ENCODE measurements at places on chromosomes 6 and 20. TPM values are rescaled to one million over a fixed set of nuclear protein-coding genes. Genes with fewer than 3 reads are reported as not detected.

DNA sequence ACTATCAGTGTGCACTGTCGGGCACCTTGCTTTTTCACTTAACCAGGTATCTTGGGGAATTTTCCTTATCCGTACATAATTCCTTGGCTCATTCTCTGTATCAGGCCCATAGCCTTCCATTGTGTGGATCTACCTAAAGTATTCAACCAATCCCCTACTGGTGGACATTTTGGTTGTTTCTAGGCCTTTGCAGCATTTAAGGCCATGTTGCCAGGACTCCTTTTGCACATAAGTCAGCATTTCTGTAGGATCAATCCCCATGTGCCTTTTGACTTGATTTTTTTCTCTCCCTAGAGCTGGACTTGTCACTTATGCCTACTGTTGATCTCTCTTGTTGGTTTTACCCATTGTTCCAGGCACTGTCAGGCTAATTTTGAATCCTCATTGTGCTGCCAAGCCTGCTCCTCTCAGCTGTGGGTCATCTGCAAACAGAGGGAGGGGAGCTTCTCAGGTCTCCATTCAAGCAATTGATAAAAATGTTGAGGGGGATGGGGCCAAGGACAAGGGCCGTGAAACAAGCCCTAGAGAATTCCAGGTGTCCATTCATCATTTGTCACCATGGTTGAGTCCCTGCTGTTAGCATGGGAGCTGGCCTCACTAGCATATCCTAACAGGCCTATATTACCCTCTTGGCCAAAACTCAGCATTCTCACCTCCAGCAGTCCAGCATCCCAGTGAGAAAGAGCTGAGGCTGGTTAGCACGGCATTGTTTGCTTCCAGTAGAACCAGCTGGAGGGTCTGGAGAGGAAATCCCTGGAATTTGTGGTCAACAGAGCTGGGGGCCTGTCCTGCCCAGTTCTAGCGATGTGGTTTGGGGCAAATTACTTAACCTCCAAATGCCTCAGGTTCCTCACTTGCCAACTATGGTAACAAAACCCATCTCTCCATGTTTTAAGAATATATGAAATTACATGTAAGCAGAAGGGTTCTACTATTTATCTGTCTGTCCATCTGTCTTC is 178.4 kb downstream of the MRPL14 start:
- H3K27me3 ChIP-seq, result no peaks in the 10 kb centered on the region
- no peaks in the 10 kb centered on the region for H3K4me1 ChIP-seq
- no peak for DNase-seq
- H3K36me3 ChIP-seq, result no peaks in the 10 kb centered on the region
- H3K4me3 ChIP-seq, result no peak overlapping the region

DNA sequence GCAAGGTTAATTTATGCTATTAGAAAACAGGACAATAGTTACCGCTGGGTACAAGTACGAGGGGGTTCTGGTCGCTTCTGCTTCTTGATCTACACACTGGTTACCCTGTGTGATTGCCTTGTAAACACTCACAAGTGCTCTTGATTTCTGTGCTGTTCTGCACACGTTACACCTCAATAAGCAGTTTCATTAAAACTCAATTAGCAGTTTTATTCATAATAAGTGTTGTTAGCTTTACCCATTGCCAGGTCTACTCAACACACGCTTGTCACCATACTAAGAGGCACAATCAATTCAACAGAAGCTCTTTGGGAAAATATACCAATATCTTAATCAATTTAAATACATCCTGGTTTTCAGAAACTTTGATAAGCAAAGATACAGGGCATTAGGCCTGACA is 20.4 kb downstream of the BMP7 start:
- H3K27ac ChIP-seq, result no peak overlapping the region
- no peak for DNase-seq
- no peak overlapping the region for H3K4me3 ChIP-seq

- H3K4me1 ChIP-seq, result no peaks in the 10 kb centered on the region
- no peaks in the 10 kb centered on the region for H3K27me3 ChIP-seq
Measured at GRCh38 chr20:59455402-59456341, 148.7 kb upstream of the PHACTR3 start.

DNA sequence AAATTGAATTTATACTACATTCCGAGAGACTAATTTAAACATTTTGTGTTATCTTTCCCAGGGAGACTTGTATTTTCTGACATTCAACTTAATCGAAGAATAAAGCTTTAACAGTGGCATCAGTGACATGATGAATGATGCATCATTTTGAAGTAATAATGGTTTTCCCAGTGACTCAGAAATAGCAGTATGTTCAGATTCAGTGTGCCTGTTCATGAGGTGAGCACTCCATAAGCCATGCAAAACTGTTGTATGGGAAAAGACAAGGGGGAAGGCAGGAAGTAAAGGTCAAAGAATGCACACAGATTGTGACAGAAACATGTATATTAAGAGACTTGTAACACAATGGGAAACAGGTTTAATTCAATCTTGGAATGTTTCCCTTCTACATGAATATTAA is 1348.2 kb upstream of the GJE1 start:
- no peak overlapping the region for H3K27ac ChIP-seq
- no peaks in the 10 kb centered on the region for H3K27me3 ChIP-seq
- no peaks in the 10 kb centered on the region for H3K4me1 ChIP-seq
- no peak for DNase-seq
- H3K4me3 ChIP-seq, result no peak overlapping the region

DNA sequence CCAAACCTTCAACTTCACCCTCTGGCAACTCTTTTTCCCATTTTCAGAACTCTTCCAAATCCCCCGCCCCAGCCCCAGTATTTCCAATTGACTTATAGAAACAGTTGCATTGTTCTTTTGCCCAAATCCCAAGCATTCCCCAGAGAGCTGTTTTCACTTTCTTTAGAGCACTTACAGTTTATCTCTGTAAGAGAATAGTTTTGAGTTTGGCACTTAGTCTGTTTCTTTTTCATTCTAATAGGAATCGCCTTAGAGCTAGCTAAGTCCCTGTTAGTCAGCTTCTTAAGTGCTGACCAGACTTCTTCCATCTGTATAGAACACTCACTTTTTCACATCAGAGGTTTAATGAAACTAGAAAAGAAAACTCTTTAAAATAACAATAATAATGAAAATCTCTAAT is 374.2 kb upstream of the FLRT3 start:
- peaks cover 24% of the 10 kb centered on the region for H3K4me1 ChIP-seq
- DNase-seq, result no peak
- H3K27me3 ChIP-seq, result no peaks in the 10 kb centered on the region
- no peak overlapping the region for H3K4me3 ChIP-seq
- no peak overlapping the region for H3K27ac ChIP-seq
- H3K36me3 ChIP-seq, result no peaks in the 10 kb centered on the region

DNA sequence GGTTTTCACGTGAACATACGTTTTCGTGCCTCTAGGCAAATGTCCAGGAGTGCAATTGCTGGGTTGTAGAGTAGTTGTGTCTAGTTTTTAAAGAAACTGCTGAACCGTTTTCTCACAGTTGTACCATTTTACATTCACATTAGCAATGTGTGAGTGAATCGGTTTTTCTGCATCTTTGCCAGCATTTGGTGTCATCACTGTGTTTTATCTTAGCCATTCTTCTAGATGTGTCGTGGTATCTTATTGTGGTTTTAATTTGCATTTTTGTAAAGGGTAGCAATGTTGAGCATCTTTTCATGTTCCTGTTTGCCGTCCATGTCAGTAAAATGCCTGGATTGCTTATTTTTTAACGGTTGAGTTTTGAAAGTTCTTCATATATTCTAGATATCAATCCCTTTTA is 10.2 kb downstream of the DOK5 start:
- no peak overlapping the region for H3K4me3 ChIP-seq
- no peak overlapping the region for H3K27ac ChIP-seq
- H3K4me1 ChIP-seq, result no peaks in the 10 kb centered on the region
- no peaks in the 10 kb centered on the region for H3K27me3 ChIP-seq

- no peaks in the 10 kb centered on the region for H3K27me3 ChIP-seq
- no peaks in the 10 kb centered on the region for H3K36me3 ChIP-seq
Measured at GRCh38 chr6:39882531-39882899, 51.7 kb downstream of the MOCS1 start.

DNA sequence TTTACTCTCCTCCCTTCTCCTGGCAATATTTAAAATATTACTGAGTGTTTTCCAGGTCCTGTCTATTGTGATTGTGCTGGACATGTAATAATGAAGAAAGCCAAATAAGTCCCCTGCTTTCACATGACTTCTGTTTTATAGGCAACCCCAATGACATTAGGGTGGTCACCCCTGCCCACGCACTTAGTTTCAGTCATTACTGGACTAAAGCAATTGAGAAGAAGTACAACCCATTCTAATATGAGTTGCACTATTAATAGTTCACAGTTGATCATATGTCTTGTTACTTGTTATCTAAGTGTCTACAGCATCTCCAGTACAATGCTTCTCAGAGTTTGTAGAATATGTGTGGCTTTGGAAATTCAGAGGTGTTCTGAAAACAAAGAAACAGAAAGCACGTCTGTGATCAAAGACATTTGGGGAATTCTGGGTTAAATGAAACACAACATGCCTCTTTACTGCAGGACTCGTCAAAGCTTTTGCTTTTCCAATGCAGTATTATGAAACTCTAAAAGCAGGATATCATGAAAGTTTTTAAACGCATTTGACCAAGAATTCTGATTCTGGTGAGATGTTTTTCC is 789.5 kb downstream of the DHX35 start:
- DNase-seq, result no peak
- H3K4me1 ChIP-seq, result peaks cover under 1% of the 10 kb centered on the region
- no peak overlapping the region for H3K4me3 ChIP-seq

DNA sequence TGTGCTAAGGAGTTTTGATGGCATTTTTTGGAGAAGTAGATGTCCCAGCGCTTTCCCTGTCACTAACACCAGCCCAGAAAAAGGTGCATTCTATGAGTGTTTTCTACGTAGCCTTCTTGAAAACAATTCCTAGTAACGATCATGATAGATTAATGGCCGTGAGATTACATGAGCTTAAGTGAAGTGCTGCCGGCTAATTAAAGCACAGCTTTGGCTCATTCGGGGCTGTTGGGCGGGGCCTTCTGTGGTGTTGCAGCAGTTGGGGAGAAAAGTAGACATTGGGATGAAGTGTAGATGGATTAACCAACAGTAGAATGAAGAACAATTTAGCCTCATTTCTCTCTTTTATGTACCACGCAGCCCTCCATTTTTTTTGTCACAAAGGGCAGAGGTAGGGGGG is 20.8 kb upstream of the TRAF3IP2 start:
- DNase-seq, result no peak
- no peaks in the 10 kb centered on the region for H3K36me3 ChIP-seq
- no peaks in the 10 kb centered on the region for H3K27me3 ChIP-seq
- peaks cover 24% of the 10 kb centered on the region for H3K4me1 ChIP-seq

- H3K4me3 ChIP-seq, result no peak overlapping the region
- no peaks in the 10 kb centered on the region for H3K36me3 ChIP-seq
- H3K27ac ChIP-seq, result no peak overlapping the region
- no peaks in the 10 kb centered on the region for H3K27me3 ChIP-seq
Measured at GRCh38 chr20:60219984-60220562, 261.9 kb downstream of the CDH26 start.

DNA sequence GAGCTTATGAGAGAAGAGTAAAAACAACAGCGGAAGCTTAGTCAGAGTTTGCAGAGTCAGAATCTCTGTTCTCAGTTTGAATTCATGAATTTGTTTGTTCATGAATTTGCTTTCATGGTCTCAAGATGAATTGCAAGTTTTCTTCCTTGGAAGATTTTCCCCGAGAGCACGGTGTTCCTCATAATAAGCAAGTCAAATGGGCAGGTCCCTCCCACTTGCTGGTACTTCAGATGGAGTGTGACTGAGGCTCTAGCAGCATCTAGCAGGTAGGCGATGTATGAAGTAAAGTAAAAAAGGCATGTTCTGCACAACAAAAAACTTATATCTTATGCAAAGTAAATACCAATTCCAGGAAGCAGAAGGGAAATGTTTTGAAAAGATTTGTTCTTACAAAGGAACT is 15.5 kb upstream of the MLIP start:
- no peak for DNase-seq
- no peaks in the 10 kb centered on the region for H3K4me1 ChIP-seq

DNA sequence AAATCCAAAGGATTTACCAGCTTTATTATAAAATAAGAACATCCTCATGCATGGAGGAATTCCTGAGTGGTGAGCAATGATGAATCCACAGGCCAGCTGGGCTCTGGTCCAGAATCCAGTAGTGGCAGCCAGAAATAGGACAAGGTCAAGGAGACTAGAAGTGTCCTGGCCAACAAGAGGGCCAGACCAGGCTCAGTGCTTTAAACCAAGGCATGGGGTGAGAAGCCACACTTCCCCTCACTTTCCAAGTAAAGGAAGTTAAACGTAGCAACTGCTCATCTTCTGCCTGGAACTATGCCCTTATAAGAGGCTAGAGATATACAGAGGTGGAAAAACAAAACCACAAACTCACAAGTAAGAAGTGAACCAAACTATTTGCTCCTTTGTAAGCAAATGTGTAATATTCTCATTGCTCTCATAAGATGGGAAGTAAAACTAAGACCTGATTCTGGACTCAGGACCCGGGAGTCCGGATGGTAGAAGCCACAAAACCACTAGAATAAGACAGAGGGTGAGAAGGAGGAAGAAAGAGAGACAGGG is 253.2 kb downstream of the UST start:
- H3K27ac ChIP-seq, result no peak overlapping the region
- no peaks in the 10 kb centered on the region for H3K36me3 ChIP-seq
- H3K27me3 ChIP-seq, result no peaks in the 10 kb centered on the region
- H3K4me1 ChIP-seq, result peaks cover 3% of the 10 kb centered on the region
- DNase-seq, result no peak

- H3K4me3 ChIP-seq, result peak overlapping the region; percentile 5
- no peaks in the 10 kb centered on the region for H3K4me1 ChIP-seq
- no peaks in the 10 kb centered on the region for H3K27me3 ChIP-seq
- peak overlapping the region; percentile 63 for H3K27ac ChIP-seq
- peak; percentile 98 for DNase-seq
Measured at GRCh38 chr6:134630508-134631121, 312.7 kb upstream of the SGK1 start.

DNA sequence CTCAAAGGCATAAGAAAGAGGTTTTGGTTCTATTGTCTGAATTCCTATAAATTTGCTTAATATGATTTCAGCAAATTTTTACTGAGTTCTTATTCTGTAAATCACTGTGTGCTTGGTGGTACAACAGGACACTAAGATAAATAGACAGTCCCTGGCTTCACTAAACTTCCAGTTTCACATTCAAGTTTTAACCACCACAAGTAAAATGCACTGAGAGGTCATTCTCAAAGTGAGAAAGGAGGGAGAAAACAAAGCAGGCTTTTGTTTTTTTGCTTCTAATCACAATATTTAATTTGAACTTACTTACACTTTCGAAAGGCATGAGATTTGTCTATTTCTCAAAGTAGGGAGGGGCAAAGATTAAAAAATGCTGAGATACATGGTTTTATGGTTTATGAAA is 445.7 kb downstream of the CDC5L start:
- no peaks in the 10 kb centered on the region for H3K4me1 ChIP-seq
- no peak overlapping the region for H3K4me3 ChIP-seq
- no peaks in the 10 kb centered on the region for H3K36me3 ChIP-seq
- no peak for DNase-seq

GRCh38 chr6:100701728-100702127 is 179.4 kb downstream of the ASCC3 start:
- H3K4me3 ChIP-seq, result no peak overlapping the region
- H3K27me3 ChIP-seq, result no peaks in the 10 kb centered on the region
- H3K4me1 ChIP-seq, result no peaks in the 10 kb centered on the region
- no peak for DNase-seq
- H3K36me3 ChIP-seq, result no peaks in the 10 kb centered on the region
- H3K27ac ChIP-seq, result no peak overlapping the region

Gene CLPSL2
- polyA plus RNA-seq, result not detected

Gene DLL1
- 33.4 TPM for polyA plus RNA-seq

Gene COL9A1
- 3.6 TPM for polyA plus RNA-seq

Gene MACROD2
- polyA plus RNA-seq, result 1.8 TPM

Gene TMC2
- polyA plus RNA-seq, result not detected

Gene KHDC1L
- not detected for polyA plus RNA-seq

Gene HLA-DMB
- 22.8 TPM for polyA plus RNA-seq

Gene LY6G6F
- not detected for polyA plus RNA-seq

Gene NDRG3
- polyA plus RNA-seq, result 15.7 TPM

Gene TPBG
- polyA plus RNA-seq, result 1.3 TPM
